ENCODE measurements at places on chromosomes 3 and 15.

GRCh38 chr3:11906407-11906806, 59.7 kb upstream of the TAMM41 start:
- no peak for DNase-seq

DNA sequence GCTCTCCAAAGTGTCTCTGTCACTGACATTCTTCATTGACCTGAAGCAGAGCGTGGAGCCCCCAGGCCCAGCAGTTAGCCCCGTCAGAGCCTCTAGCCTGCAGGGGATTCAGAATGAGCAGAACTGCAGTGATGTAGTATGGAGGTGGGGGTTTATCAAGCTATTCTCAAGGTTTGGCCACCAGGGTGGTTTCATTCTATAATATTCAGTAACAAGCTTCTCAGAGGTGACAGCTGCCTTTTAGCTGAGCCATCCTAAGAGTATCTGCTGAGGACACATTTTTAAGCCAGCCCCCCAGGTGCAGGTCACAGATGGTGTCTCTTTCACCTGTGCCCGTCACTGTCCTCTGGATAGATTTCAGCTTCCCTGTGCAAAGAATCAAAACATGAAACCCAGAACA, 31.9 kb downstream of the CMTM7 start:
- DNase-seq = no peak

GRCh38 chr15:57606816-57607215, 15.1 kb downstream of the MYZAP start:
- DNase-seq = no peak

- DNase-seq = no peak
These were observed 12.4 kb upstream of the IREB2 start for GRCh38 chr15:78425643-78426042.

DNA sequence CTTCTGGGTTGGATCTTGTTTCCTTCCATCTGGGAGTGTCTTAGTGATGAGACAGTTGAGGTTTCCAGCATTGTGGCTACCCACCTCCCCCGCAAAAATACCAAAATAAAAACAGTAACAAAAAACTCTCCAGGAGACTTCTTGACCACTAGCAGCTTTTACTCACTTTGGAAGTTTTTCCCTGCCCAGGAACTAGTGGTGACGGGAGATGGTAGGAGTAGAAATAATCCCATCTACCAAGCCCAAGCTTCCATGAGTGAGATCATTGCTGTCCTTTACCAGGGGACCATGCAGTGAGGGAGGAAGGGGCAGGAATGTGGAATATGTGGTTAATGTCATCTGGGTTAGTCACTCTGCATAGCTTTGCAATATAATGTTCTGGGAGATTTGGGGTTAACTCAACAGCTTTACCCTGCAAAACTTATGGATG, 187.7 kb downstream of the ITPR1 start:
- no peak for DNase-seq

DNA sequence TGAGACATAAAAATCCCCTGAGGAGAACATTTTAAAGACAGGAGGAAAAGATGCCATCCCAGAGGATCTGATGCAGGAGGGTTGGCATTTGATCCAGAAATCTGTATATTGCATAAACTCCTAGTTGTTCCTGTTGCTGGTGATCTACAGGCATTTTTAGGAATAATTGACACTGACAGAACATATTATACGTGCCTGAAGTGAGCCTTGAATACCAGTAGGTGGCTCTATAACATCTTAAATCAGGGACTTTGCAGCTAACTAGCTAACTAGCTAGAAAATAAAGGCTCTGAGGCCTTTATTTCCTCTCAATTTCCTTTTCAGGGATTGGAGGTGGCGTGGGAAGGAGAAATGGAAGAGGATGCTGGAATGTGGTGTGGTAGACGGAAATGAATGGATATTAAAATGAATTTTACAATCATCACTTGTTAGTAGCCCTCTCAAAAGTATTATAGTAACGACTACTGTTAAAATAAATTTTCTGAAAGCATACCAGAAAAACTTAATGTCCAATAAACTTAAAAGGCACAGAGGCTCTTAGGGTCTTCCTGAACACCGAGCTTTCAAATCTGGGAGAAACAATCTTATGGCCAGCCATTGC, 73.8 kb upstream of the ZBED2 start:
- no peak for DNase-seq

DNA sequence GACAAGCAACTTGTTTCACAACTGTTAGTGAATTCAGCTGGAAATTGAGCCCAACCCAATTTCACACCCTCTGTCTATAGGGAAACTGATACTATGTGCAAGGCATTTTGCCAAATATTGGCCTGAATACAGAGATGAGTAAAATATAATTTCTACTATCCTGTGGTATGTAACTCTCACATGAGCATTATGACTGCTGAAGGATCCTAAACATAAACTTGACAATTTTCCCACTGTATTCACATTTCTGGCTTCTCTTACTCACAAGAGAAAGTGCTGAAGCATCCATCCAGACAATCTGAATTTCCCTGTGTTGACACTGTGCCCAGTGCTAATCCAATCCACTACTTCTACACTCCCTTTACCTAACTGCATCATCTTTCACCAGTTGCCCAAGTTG, 28.4 kb downstream of the SERPINI2 start:
- no peak for DNase-seq

GRCh38 chr3:65291448-65292125, 603.8 kb upstream of the ADAMTS9 start:
- DNase-seq = no peak

DNA sequence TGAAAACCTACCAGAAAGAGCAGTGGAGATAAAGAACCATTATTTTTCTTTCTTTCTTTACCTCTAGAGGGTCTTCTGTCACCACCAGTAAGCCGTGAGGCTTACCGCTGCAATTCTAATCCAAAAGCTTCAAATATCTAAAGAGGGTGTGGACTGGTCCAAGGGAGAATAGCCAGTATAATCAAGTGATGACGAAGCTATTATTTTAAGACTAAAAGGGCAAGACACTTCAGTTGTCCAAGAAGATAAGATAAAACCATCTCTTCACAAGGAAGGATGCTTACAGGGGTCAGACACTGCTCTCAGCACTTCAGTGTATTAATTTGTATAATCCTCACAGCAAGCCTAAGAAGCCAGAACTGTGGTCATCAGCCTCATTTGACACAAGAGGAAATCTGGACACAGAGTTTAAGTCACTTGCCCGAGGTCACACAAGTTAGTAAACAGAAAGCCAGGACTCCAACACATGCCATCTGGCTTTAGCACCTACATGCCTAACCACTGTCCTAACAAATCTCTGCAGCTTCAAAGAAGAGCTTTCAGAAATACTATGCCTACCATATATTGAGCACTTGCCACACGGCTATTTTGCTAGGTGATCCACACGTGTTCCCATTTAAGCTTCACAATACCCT, 14.6 kb downstream of the HDC start:
- DNase-seq = no peak

- no peak for DNase-seq
These were observed 23.3 kb upstream of the TMEM158 start for GRCh38 chr3:45249391-45249790.

All from activated CD8-positive, alpha-beta memory T cell treated with anti-CD3 and anti-CD28 coated beads for 4 hours (primary cell).